ENCODE measurements at places on chromosomes 11 and 22.

GRCh38 chr11:110828086-110828485 lies 115.8 kb upstream of the ARHGAP20 start:
- no peak for DNase-seq

- no peak for DNase-seq
Observed at GRCh38 chr11:117090111-117090706, 8.0 kb downstream of the SIK3 start.

DNA sequence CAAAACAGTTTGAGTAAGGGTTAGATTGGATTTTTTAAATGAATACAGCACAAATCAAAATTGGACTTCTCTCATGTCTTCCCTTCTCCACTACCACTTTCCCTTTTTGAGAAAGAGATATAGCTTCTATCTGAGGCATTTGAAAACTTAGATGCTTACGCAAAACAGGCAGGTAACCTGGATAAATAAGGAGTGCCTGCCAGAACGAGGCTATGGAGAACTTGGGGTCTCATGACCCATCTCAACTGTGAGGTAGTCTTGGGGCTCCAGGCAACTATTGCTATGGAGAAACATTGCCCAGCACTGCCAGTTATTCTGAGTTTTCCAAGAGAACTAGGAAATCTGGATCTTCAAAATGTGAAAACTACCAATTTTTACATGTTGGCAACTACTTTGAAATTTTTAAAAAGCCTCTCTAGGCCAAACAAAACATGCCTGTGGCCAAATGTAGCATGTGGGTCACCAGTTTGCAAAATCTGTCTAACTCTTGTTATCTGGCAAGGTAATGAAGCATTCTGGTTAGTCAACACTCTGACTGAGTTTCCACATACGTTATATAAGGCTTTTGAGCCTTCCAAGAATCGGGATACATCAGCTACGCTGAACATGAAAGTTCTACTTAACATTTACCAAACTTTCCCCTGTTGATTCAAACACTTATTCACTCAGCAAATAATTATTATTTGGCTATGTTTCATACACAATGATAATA lies 752.7 kb downstream of the KCNA4 start:
- no peak for DNase-seq

DNA sequence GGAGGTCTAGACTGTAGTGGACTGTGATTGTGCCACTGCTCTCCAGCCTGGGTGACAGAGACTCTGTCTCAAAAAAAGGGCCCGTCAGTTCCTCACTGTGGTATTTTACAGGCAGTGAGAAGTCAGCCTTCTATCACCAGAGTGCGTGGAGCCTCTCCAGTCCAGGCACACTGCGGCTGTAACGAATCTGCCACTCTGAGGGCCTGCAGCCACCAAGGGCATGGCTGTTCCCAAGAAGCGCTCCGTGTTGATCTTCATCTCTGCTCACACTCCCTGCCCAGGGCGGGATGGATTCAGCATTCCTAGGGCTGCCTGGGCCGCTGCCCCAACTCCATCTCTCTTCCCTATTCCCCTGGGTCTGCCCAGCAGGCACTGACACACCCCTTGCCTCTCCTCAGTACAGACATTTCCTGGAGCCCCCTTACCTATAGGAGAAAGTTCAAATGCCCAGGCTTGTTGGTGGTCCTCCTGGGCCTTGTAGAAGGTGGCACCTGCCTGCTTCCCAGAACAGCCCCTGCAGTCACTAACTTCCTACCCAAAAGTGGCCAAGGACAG lies 148.4 kb downstream of the CACNA1I start:
- DNase-seq: no peak

DNA sequence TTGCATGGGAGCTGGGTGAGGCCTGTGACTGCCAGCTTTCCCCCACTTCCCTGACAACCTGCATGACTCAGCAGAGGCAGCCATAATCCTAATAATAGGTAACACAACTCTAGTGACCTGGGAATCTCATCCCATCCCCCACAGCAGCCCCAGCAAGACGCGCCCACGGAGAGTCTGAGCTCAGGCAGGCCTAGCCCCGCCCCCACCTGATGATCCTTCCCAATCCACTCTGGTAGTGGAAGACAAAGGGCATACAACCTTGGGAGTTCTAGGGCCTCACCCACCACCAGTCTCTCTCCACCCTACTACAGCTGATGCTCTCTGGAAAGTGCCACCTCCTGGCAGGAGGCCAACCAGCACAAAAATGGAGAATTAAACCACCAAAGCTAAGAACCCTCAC lies 60.3 kb downstream of the CWF19L2 start:
- no peak for DNase-seq

DNA sequence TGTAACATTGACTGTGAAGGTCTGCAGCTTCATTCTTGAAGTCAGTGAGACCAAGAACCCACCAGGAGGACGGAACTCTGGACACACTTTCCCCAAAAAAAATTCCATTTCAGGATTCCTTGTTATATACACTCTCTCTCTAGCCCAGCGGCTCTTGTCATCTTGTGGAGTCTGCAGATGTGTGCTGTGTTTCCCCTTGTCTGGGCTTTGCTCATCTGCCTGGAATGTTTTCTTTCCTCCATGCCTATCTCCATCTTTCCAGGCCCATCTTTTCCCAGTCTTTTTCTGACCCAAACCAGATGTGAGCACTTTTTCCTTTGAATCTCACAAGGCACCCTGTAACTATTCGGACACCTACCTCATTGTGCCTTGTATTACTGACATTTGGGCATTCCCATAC lies 5.1 kb upstream of the DRG1 start:
- no peak for DNase-seq

DNA sequence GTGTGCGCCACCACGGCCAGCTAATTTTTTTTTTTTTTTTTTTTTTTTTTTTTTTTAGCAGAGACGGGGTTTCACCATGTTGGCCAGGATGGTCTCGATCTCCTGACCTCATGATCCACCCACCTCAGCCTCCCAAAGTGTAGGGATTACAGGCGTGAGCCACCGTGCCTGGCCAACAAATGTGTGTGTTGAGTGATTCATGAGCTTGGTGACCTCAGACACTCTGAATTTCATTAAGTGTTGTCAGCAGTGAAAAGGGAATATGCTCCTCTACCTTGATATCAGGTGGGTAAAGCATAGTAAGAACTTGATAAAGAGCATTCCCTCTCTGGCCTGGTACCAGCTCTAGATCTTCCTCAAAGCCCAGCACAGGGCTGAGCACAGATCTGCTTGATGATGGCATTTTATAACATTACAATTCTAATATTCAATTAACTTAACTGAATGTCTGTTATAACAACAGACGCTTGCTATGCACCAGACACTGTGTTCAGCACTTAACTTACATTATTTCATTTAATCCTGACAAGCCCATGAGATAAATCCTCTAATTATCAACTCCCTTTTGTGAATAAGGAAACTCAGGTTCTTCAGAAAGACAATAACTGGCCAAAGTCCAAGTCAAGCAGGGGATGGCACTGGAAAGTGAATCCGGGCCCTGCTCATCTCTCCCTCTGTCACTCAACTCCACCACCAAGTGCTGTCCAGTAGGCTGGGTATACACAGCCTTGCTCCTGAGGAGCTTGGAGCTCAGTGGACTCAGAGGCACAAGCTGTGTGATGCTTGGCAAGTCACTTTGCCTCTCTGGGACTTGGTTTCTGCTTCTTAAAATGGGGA lies 13.0 kb downstream of the TBC1D10A start:
- DNase-seq: no peak

GRCh38 chr22:20014526-20015186 lies 2.0 kb downstream of the ARVCF start:
- no peak for DNase-seq

GRCh38 chr11:17267576-17267975 lies 9.0 kb upstream of the NUCB2 start:
- DNase-seq: no peak

GRCh38 chr11:102932678-102933077 lies 22.9 kb downstream of the MMP13 start:
- DNase-seq: no peak

GRCh38 chr11:63838150-63838677 lies 696 bp upstream of the MARK2 start:
- no peak for DNase-seq

GRCh38 chr11:103842191-103842590 lies 194.2 kb upstream of the DDI1 start:
- DNase-seq: no peak

DNA sequence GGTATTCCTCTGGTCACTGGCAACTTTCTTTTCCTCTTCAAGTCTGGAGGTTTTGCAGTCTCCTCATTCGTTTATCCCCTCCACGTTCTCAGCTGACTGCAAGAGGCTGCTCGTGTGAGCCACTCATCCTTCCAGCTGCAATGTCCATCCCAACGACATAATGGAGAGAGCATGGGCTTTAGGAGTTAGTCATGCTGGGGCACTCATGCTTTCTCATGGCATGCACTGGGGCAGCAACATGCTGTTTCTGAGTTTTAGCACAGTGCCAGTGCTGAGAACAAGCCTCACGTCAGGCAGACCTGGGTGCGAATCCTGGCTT lies 7.1 kb downstream of the DCPS start:
- DNase-seq: no peak

DNA sequence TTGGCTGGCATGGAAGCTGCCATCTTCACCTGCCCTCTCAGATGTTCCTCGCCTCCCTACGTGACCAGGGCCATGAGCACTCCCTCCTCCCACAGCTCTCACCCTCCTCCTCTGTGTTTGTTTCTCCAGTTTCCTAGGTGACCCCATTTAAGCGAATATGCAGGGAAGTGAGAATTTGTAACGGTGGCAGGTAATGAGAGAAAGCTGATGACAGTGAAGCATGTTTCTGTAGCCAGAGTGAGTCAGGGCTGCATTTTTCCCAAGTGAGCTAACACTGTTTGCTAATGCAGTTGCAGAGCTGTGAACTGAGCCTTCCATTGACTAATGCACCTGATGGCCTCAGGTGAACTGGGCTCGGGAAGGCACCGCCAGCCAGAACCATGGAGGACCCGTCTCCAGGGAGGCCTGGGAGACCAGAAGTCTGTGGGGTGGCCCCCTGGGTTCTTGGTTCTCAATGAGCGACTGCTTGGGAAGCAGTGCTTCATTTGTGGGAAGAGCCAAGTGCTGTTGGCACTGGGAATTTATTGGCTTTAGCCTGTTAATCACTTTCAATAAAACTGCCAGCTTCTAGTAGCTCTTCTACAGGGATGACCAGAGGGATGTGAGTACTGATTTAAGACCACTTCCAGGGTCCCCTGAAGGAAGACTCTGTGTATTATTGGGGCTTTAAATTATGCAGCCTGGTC lies 64.5 kb downstream of the BARX2 start:
- no peak for DNase-seq

- no peak for DNase-seq
Observed at GRCh38 chr11:44539971-44540370, 25.5 kb upstream of the CD82 start.

- no peak for DNase-seq
Observed at GRCh38 chr11:16801288-16801980, 63.0 kb downstream of the C11orf58 start.

DNA sequence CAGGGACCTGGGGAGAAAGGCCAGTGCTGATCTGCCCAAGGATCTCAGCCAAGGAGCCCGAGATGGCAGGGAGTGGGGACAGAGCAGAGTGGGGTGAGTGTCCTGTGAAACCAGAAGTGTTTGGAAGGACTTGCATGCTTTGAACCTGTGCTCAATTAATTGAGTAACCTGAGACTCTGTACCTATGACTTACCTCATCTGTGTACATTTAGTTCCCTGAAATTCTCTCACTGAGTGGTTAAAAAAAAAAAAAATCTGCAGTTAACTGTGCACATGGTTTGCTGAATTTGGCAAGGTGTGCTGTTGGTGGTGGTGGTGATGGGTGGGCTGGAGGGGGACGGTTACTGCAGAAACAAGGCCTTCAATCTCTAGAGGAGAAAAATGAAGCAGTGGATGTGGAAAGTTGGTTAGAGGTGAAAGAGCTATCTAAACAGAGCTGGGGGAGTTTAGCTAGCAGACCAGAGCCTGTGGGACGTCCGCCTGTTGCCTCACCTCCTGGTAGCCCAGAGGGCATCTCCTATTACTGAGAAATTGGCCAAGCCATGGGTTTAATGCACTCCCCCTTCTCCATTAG lies 8.3 kb upstream of the SORL1-AS1 start:
- DNase-seq: no peak

GRCh38 chr22:31282748-31283468 lies 9.4 kb downstream of the PIK3IP1 start:
- no peak for DNase-seq

DNA sequence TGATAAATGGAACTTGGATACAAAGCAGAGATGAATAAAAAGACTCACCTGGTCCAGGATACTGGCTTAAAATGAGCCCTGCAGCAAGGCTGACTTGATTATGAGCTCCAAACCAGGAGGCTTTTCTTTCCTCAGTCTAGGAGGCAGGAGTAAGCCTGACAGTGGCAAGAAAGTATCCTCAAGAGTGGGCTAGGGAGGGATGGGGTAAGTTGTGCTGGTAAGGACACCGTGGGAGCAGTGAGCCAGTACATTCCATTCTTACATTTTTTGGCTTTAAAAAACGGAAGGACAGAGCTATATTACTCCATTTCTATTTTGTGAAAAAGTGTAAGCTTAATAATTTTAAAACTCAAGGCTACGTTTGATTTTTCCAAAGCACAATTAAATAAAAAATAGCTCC lies 187.1 kb upstream of the DDI1 start:
- DNase-seq: no peak

DNA sequence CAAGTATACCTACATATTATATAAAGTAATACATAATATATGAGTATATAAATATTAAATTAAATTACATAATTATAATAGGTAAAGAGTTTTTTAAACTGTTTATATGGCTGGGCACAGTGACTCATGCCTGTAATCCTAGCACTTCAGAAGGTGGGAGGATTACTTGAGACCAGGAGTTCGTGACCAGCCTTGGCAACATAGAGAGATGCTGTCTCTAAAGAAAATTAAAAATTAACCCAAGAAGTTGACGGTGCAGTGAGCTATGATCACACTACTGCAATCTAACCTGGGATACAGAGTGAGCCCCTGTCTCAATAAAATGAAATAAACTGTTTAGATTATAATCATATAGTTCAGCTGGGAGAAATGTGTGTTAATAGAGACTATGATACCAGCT lies 363.0 kb downstream of the DDX10 start:
- DNase-seq: no peak

GRCh38 chr11:99366546-99366945 lies 345.8 kb downstream of the CNTN5 start:
- DNase-seq: no peak

DNA sequence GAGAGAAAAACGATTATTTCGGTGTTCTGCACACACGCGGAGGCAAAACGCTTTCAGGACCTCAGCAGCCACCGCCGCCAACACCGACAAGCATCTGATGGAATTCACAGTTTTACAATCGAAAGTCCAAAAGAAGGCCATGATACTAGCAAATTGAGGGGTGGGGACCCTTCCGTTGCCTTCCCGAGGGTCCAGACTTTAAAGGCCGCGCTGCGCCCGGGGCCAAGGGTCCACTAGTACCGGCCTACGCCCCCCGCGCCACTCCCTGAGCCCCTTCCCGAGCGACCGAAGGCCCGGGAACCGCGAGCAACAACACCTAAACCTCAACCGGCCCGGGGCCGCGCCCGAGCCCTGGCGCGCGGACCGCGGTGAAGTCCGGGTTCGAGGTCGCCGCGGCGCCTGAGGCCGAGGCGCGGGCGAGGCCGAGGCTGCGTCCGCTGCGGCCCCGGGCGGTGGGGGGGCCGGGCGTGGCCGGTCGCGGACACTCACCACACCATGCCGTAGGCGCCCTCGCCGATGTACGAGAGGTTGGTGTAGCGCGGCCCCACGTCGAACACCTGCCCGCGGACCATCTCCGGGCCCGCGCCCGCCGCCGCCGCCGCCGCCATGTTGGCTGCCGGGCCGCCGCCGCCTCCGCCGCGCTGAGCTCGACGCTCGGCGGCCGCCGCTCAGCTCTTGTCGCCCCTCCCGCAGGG lies 465 bp downstream of the MAPK1 start:
- no peak for DNase-seq

All from stimulated activated CD8-positive, alpha-beta memory T cell treated with anti-CD3 and anti-CD28 coated beads, Interleukin-4, amount 100 ng/mL, for 4 hours (primary cell).